ENCODE measurements at places on chromosomes 3 and 15.

- peak; percentile 96 for DNase-seq
These were observed 44.4 kb downstream of the PDZRN3 start for GRCh38 chr3:73580343-73580742.

DNA sequence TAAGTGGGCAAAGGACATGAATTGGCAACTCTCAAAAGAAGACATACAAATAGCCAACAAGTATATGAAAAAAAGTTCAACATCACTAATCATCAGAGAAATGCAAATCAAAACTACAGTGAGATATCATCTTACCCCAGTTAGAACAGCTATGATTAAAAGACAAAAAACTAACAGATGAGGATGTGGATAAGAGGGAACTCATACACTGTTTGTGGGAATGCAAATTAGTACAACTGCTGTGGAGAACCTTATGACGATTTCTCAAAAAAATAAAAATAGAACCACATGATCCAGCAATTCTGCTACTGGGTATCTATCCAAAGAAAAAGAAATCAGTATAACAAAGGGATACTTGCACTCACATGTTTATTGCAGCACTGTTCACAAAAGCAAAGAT is 28.6 kb downstream of the NEK10 start:
- no peak for DNase-seq

GRCh38 chr3:11969986-11970385 is 34.2 kb upstream of the SYN2 start:
- no peak for DNase-seq

DNA sequence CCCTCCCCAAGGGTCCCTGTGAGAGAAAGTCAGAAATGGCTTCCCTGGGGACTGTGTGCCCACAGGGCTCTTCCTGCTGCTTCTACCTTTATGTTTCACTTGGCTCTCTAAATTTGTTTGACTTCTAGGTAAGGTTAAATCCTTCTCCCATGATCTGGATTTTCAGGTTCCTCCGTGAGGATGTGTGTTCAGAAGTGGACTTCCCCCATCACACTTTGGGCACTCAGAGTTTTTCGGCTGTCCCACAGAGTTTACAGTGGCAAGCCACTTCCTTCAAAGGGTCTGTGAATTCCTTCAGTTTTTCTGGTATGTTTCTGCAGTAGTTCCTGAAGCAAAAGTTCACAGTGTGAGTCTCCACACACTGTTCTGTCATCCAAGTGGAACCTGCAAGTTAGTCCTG is 30.9 kb upstream of the RARB start:
- DNase-seq, result no peak

DNA sequence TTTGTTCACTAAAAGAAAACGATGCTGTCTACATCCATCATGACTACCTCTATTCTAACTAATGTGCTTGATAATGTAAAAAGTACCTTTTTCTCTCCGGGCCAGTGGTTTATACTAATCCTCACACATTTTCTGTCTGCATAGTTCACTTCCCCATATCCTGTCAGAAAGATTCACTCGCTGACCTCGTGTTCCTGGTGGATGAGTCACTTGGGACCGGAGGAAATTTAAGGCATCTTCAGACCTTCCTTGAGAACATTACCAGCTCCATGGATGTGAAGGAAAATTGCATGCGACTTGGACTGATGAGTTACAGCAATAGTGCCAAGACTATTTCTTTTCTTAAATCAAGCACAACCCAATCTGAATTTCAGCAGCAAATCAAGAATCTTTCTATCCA is 33.8 kb downstream of the COL6A5 start:
- peak; percentile 35 for DNase-seq

GRCh38 chr3:98956008-98956407 is 54.5 kb upstream of the DCBLD2 start:
- no peak for DNase-seq

GRCh38 chr3:101806491-101806890 is 27.5 kb downstream of the NXPE3 start:
- no peak for DNase-seq

- DNase-seq, result no peak
These were observed 110.2 kb downstream of the RBPMS2 start for GRCh38 chr15:64665179-64665578.

GRCh38 chr3:182671541-182671940 is 121.8 kb upstream of the ATP11B start:
- peak; percentile 45 for DNase-seq

DNA sequence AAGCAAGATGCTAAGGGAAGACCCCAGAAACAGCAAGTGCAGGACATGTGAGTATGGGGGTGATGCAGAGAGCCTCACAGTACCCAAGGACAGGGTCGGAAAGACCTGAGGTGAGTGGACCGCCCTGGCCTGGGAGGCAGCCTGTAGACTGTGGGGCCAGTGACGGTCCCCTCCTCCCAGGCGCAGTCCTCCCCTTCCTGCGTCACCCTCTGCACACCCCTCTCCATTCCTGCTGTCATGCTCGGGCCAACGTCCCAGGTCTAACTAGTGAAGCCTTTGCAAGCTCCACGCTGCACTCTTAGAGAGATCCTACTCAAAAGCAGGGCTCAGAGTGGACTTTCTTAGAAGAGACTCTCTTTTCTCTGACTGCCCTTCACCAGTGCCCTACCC is 41.6 kb downstream of the TM2D3 start:
- no peak for DNase-seq

DNA sequence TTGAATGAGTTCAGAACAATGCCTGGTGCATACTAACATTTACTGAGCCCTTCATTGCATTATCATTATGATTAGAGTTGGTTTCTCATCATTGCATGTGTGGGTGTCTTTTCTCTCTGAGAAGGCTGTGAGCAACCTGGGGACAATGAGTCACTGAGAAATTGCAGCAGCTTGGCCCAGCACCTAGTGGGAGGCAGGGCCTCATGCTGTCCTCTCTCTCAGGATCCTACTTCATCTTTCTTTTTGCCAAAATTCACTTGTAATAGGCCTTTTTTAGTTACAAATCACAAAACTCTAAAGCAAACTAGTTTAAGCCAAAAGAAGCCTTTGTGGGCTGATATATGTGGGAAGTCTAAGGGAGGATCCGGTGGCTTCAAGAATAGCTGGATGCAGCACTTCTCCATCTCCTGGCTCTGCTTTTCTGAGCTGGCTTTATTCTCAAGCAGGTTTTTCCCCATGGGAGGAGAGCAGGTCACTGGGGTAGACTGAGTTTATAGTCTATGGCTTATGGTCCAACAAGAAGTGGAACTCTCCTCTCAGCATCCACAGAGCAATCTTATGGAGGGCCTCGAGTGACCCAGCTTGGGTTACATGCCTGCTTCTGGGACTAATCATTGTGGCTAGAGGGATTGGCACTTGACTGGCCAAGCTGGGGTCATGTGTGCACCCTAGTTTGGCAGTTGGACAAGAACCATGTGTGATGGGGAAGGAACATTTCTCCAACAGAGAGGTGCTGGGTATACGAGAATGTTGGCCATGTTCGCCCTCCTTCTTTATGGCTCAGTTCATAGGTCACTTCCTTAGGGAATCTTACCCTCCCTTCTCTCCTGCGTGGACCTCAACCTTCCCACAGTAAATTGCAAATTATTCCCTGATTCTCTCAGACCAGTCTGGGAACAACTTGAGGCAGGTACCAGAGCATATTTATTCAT is 8.7 kb upstream of the CAMK1 start:
- DNase-seq, result peak; percentile 75

DNA sequence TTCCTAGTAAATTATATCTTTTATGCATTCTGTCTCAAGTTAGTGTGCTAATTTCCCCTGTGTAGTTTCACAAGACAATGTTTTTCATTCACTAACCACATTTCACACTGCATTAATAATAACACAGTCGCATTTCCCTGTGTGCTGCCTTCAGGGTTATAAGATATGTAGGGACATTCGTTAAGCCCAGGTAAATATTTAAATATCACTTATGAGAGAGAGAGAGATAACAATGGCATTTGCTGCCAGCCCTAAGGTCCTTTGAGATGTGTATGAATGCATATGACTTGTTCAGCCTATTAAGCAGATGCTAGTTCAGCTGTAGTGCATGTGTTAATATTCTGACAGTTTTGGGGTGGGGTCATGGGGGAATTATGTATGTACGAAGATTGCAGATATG is 876.7 kb downstream of the NAALADL2 start:
- no peak for DNase-seq

GRCh38 chr3:54918516-54918915 is 9.3 kb downstream of the LRTM1 start:
- DNase-seq, result no peak

GRCh38 chr3:14286887-14287500 is 108.4 kb downstream of the LSM3 start:
- no peak for DNase-seq

DNA sequence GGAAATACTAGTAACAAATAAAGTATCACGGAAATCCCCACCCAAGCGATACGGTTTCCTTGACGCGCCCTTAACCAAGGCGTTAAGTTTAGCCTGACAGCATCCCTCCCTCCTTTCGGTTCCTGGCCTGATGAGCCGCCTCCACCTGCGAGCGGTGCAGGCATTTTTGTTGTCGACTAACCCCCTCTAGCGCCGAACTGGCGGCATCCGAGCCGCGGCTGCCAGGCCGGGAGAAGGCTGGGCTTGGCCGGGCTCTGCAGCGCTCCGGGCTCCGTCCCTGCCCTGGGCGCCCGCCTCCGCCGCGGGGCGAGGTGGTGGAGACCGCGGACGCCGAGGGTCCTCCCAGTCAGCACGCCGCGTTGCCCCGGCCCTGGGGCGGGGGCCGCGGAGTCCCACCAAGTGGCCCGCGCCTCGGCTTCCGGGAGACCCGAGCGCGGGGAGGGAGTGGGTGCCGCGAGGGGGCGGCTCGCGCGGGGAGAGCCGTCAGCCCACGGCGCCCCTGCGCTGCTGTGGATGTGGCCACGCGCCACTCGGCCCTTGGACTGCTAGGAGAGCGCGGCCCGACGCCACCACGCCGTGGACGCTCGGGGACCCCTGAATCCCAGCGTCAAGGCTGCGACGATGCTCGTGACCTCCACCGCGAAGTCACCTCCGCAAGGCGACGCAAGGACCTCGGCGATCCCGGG is 1.1 kb upstream of the EPHA6 start:
- DNase-seq, result peak; percentile 67

DNA sequence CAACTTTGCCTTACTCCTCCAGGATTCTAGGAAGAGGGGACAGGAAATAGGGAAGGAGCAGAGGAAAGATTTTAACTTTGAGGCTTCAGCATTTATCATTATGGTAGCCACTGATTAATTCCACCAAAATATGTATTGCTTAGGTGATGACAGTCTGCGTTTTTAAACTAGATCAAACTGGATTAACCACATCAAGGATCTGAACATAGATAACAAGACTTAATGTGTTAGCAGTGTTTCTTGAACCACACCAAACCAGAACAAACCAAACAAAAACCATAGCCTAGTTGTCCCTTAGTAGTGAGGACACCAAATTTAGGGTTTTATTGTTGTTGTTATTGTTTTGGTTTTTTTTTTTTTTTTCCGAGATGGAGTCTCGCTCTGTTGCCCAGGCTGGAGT is 113.5 kb upstream of the LMOD3 start:
- no peak for DNase-seq

DNA sequence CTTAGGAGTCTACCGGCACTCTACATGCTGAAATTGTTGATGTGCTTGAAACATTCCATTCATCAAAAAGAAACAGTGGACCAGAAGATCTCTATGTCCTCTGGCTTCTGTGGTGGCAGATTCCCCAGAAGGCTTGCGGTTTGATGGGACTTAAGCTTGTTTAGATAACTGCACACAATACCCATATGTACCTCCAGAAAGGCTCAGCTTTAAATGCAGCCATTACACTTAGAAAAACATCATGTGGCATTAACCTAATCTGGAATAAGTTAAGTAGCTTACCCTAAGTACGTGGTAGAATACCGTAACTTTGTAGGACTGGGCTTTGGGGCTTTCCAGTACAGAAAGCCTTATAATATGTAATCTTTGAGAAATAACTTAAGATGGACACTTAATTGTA is 187.3 kb downstream of the RBMS3 start:
- no peak for DNase-seq

GRCh38 chr15:31367730-31368344 is 41.2 kb downstream of the KLF13 start:
- DNase-seq, result no peak

DNA sequence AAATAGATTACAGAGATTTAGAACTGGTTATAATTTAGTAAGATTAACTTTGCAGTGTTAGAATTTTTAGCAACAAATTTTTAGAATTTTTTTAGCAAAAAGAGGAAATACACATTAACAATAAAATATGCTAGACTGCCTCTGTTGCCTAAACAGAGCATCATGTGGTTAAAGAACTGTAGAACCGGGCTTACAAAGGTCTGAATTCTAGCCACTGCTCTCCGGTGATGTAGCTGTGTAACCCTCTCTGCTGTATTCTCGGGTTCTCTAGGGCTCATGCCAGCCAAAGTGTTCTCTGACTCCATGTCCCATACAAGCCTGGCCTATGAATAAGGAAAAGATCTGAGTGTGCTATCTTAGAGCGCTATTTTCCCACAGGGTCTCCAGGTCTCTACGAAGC is 2.9 kb upstream of the P2RY12 start:
- DNase-seq, result no peak

GRCh38 chr3:169818316-169818715 is 5.6 kb upstream of the LRRC34 start:
- peak; percentile 55 for DNase-seq

- no peak for DNase-seq
These were observed 360.1 kb downstream of the LSAMP start for GRCh38 chr3:116084999-116085791.

DNA sequence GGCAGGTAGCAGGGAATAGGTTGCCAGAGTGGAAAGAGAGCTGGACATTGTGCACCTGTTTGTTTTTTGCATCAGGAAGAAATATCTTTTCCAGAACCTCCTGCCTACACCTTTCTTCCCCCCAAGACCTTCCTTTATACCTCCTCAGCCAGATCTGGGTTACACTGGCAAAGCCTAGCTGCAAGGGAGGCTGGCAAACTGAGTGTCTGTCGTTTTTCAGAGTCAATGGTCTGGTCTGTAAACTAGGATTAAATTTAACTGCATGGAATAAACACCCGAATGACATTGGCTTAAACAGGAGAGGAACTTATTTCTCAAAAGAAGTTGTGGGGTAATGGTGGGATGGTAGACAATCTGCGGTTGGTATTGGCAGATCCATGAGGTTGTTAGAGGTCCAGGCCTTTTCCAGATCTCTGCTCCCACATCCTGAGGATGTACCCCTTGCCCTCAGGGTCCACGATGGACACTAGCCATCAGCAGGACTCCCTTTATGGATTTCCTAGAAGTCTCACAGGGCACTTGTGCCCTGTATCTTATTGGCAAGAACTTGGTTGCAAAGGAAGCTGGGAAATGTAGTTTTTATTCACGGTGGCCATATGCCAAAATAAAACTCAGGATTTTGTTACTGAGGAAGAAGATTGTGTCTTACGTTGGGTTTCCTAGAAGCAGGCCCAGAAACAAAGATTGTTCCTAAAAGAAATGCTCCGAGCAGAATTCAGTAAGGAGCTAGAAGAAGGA is 3.2 kb upstream of the RARRES1 start:
- no peak for DNase-seq
